ENCODE measurements at places on chromosomes 7 and 10.

GRCh38 chr10:59373071-59373470 lies 10.7 kb upstream of the FAM13C start:
- no peak for DNase-seq

DNA sequence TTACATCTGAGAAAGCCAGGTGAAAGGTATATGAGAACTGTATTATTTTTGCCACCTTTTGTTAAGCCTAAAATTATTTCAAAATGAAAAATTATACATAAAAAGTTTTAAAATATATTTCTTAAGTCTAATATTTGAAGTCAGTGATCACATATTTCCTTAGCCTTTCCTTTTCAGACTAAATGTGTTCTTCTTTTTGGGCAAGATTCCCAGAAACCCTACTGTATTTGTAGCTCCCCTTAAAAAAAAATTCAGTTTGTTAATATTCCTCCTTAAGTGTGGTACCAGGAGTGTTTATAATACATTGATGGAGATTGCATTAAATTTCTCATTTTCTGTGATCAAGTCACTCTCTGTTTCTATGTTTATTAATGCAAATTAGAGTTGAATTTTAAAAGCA lies 22.8 kb downstream of the DNAJC1 start:
- DNase-seq, result no peak

GRCh38 chr10:99881371-99881770 lies 98.9 kb downstream of the ABCC2 start:
- no peak for DNase-seq

DNA sequence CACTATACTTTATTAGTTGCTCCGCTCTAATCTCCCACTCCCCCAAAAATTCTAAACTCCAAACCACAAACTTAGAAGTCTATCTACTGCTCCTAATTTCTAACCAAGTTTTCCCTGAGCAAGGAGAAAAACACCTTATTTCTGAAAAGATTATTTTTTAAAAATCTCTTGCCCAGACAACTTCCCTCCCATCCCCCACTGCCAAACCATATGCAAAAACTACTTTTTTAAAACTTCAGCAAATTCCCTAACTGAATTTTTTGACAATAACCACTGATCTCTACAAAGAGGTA lies 1.9 kb downstream of the UBE2H start:
- DNase-seq, result no peak

DNA sequence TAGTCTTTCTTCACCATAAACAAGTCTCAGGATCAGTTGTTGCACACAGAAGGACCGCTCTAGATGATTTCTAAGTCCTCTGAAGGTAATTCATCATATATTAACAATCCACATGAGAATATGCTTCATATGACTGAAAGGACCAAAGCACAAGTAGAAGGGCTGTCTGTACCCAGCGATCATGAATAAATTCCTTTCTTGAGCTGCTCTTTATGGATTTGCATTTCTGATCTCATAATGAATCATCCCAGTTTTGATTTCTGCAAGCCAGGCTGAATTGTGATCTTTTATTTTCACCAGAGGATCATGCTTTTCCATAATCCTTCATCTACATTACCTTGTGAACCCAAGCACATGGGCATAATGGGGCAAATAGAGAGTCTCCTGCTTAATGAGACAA lies 675.6 kb downstream of the MAGI2 start:
- no peak for DNase-seq

GRCh38 chr10:122435212-122435827 lies 19.1 kb upstream of the ARMS2 start:
- no peak for DNase-seq

GRCh38 chr7:110759069-110759468 lies 331.9 kb upstream of the LRRN3 start:
- no peak for DNase-seq

- DNase-seq, result no peak
Measured at GRCh38 chr7:136897676-136898075, 29.2 kb downstream of the CHRM2 start.

GRCh38 chr7:92705831-92706230 lies 115.6 kb upstream of the FAM133B start:
- no peak for DNase-seq

DNA sequence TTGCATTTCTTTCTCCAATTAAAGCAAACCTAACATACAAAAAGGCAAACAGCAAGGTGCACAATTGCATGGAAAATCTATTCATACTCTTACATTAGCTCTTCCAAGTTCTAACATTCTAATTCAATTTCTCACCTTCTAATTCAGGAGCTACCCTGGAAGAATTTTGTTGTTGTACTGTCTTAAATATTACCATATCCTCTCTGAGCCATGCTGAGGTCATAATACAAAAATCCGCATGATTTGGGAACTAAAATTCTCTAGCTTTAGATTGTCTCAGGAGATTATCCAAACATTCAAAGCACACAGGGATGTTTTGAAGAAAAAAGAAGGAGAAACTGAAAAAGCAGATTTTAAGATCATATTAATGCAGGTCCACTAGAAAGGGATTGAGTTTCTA lies 229.9 kb downstream of the KIAA1217 start:
- DNase-seq, result no peak

- DNase-seq, result no peak
Measured at GRCh38 chr7:121561717-121562116, 165.6 kb upstream of the FAM3C start.

DNA sequence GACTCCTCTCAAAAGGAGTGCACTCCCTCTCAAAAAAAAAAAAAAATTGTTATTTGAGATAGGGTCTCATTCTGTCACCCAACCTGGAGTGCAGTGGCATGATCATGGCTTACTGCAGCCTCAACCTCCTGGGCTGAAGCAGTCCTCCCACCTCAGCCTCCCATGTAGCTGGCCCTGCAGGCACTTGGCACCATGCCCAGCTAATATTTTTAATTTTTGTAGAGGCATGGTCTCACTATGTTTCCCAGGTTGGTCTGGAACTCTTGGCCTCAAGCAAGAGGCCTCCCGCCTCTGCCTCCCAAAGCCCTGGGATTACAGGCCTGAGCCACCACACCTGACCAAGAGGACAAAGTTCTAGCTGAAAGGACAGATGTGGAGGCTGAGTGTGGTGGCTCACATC lies 120.3 kb downstream of the EPC1 start:
- DNase-seq, result no peak

DNA sequence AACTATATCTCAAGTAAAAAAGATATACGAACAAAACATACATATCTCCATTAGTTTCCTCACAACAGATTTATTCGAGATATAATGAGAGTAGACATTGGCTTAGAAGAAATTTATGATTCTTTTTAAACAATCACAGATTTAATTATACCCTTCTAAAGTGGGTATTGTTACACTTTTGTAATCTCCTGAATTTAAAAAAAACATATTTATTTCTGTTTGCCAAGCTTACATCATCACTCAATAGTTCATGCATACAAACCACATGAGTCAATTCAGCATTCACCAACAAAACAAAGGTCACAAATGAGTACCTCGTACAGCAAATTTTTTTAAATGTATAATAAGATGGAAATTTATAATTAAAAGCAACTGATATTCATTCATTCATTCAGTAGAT lies 17.6 kb downstream of the LRRN3 start:
- no peak for DNase-seq

DNA sequence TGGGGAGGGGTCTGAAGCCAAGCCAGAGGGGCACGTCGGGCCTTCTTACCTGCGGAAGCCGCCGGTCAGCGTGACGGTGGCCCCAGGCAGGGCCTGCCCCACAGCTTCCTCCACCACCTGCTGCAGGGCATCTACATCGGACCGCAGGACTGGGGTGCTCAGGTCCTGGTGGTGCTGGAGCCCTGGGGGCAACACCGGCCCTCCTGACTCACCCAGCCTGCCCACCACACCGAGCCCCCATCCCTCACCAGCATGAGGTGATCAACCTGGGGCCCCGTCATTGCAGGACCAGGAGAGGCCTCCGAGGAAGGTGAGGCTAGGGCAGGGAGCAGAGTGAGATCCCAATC lies 8.0 kb downstream of the POLM start:
- DNase-seq, result no peak

DNA sequence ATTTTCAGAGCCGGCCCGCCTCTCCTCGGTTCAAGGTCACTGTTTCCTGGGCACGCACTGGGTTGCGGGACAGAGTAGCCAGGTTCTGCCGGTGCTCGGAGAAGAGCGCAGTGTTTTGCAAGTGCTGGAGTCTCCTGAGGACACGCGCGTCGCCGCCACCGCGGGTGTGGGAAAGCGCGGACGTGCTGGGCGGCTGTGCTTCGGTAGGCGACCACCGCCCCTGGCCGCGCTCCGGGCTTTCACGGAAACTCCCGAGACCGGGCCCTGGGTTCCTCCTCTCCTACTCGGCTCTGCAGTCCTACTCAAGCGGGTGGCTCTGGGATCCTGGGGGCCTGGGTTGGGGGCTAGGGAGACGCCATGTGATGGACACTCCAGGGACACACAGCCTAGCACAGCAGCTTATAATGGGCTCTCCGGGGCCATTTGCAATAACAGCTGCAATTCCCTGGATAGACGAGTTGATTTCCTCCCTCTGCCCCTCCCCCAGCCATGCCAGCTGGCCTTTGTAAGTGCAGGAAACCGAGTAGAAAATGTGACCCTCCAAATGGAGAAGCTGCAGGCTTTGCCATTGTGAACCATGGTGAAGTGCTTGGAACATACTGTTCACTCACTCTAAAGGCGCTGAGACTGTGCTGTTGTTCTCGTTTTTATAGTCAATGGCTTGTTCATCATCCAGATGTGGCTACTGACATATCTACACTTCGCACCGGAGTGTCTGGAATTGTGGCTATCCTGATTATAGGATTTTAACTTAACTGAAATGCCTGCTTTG lies 2.1 kb downstream of the FRAT1 start:
- DNase-seq, result no peak

DNA sequence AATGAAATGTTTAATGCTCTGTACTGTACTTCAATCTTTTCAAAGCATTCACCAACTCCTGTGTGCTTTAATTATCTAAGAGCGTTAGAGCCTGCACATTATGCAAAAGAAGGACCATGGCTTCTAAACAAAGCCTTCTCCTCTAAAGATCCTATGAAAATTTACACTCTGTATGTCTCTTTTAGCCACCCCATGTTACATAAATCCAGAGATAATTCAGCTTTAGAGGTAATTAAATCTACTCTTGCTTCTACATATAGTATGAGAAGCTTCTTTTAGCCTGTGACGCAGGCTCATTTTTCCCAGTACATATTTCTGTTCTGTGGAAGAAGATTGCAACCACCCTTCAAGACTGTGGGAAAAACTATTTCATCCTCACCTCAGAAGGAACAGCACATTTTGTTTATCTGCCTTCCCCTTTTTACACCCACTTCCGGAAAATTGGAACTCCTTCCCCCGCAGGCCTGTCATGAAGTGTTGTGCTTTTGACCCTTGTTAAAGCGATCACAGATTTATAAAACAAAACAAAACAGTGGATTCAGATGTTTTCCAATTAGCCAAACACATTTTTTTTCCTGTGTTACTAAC lies 8.1 kb upstream of the TAS2R16 start:
- DNase-seq, result no peak

GRCh38 chr10:69874449-69874848 lies 72.7 kb downstream of the COL13A1 start:
- DNase-seq, result no peak

DNA sequence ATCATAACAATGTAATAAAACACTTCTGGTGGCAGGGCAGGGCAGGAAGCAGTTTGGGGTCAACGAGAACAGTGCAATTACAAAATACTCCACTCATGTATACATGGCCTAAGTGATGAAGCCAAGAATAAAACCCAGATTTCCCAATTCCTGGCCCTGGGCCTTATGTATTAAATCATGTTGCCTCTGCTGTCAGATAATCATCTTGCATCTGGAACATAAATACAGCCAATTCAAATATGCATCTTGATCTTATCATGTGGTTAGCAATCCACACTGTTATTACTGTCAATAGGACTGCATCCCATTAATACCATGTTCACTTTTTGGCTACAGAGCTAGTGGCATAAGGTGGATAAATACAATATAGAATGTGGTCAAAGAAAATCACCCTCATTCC lies 186.5 kb upstream of the SLC25A13 start:
- DNase-seq, result no peak

DNA sequence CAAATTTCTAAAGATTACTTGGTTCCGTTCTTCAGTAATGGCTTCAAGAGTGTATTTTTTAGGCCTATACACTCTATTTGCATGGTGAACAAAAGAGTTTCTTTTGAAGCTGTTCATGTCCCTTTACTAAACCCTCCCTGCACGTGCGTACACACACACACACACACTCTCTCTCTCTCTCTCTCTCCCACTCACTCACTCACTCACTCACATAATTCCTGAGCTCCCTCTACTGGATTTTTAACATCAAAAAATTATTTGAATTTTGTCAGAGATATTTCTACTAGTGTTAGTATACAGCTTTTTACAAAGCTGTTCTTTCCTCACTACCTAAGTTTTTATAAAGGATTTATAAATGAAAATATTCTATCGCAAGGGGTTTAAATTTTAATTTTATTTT lies 85.9 kb downstream of the UBE3C start:
- no peak for DNase-seq

DNA sequence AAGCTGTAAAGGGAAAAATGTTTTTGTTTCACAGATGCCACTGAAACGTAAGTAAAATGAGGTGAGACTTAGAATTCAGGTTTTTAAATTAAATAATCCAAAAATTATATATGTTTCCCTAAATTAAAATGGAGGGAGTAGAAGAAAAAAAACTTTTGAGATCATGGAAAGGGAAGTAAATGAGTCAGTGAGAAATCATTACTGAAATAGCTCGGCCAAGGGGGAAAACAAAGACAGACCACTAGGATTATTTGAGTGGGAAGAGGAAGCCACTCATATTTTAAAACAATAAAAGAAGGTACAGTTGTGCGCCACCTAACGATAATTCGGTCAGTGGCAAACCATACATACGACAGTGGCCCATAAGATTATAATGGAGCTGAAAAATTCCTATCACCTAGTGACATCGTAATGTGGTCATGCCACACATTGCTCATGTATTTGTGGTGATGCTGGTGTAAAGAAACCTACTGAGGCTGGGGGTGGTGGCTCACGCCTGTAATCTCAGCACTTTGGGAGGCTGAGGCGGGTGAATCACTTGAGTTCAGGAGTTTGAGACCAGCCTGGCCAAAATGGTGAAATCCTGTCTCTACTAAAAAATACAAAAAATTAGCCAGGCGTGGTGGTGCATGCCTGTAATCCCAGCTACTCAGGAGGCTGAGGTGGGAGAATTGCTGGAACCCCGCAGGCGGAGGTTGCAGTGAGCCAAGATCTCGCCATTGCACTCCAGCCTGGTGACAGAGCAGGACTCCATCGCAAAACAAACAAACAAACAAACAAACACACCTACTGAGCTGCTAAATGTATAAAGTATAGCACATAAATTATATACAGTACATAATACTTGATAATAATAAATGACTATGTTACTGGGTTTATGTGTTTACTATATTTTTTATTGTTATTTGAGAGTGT lies 64.7 kb downstream of the MKX start:
- DNase-seq, result no peak

GRCh38 chr7:55515569-55516279 lies 56.6 kb downstream of the VOPP1 start:
- DNase-seq, result no peak

DNA sequence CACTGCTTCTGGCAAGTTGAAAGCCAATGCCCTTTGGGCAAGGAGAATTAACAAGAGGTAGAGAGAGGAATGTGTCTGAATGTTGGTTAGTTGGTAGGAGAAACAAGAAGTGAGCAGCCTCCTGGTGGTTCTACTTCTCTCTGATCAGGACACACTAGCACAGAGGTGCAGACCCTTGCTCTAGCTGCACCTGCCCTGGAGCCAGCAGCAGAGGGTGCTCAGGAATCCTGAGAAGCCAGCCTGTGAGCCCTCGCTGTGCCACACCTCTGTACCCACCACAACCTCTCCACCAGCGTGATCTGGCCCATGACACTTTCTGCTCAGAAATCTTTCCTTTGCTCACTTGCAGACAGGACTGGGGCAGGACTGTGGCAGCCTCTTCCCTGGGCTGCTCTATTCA lies 364.7 kb downstream of the RPS24 start:
- no peak for DNase-seq

GRCh38 chr10:110354322-110354766 lies 49.6 kb upstream of the SMNDC1 start:
- peak; percentile 81 for DNase-seq

All from right atrium auricular region (tissue), 2 donors.